ENCODE measurements at places on chromosomes 3 and 15.
A peak's percentile ranks its signal among the peaks of the same experiment; 100 is the strongest.

DNA sequence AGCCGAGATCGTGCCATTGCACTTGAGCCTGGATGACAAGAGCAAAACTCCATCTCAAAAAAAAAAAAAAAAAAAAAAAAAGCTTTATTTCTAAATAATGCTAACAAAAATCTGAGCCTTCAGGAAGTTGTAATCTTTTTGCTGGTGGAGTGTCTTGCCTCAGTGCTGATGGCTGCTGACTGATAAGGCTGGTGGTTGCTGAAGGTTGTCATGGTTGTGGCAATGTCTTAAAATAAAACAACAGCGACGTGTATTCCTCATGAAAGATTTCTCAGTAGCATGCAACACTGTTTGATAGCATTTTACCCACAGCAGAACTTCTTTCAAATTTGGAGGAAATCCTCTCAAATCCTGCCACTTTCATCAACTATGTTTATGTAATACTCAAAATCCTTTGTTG, 77.4 kb upstream of the PTPRG start:
- DNase-seq = no peak

DNA sequence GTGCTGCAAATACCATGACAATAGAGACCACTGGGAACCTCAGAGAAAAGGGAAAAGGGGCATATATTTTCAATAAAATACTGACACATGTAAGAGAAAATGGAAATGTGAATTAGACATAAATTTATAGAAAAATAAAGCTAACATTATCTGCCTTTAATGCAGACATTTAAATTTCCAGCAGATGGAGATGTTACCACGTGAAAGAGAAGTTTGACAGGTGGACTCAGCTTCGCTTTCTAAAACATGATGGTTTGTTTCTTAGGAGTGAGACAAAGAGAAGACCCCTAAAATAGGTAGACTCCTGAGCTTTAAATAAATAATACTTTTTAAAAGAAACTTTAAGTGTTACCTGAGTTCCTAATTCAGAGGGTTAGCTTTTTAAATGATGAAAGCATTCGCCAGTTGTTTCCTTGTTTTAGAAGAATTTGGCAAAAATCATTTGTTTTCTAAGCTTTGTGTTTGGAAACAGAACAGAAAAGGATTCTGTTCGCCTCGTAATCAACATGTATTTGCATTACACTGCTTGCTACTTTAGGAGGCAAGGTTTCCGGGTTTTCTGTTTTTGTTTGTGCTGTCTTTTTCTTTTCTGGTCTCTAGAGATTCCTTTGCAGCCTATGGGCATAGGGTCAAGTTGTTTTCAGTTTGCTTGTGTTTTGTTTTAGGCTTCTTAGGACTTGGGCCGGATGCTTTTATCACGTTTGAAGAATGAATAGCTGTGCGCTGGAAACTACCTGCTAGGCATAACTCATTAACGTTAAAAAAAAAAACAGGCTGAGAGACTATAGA, 271.4 kb downstream of the THSD4 start:
- no peak for DNase-seq

- DNase-seq = no peak
Observed at GRCh38 chr3:125325746-125326145, 49.4 kb downstream of the ZNF148 start.

GRCh38 chr3:60752809-60753208, 498.4 kb downstream of the FHIT start:
- DNase-seq = peak; percentile 48

DNA sequence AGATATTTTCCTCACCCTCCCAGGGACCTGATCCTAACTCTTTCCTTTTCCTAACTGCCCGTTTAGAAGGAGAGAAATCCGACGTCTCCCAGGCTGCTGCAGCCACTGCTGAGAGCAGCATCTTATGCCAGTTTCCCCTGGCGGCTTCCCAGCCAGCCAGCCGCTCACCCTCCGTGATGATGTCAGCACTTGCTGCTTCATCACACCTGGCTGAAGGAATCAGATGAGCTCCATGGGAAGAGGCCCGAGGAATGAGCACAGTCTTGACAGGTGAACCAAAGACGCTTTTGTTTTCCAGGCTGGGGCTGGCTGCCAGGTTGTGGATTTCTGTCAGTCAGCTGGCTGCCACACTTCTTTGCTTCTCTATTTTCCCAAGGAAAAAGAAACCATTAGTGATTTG, 445.1 kb upstream of the RBMS3 start:
- no peak for DNase-seq

- DNase-seq = peak; percentile 74
Observed at GRCh38 chr15:72491768-72492167, 17.6 kb downstream of the ARIH1 start.

DNA sequence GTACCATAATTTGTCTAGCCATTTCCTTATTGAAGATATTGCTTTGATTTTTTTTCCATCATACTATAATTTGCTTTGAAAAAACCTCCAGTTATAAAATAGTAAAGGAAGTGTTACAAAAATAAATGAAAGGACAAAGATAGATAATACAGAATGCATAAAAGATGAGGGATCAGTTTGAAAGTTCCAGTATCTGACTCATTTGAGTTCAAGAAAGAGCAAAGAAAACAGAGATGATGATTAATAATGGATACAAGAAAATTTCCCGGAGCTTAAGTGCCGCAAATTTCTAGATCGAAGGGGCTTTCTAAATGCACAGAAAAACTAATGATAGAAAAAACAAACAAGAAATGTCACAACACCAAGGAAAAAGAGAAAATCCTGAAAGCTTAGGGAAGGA, 4.3 kb downstream of the WDR48 start:
- DNase-seq = no peak

DNA sequence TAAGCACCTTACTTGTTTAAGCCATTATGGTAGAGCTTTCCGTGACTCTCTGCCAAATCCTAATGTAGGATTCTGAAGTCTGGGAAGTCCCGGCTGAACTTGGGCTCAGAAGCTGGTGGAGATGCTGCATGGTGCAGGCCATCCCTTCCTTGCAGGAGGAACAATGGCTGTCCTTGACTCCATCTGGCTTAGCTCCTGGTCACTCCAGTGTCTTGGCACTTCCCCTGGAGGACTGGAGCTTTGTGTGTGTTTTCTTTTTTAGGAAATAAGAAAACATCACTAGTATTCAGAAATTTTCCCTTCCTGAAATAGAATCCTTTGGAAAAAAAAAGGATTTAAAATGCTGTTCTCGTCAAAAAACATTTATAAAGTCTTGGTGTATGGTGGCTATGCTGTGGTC, 209.3 kb upstream of the ROPN1 start:
- no peak for DNase-seq

GRCh38 chr15:101004986-101005747, 86.0 kb downstream of the LRRK1 start:
- no peak for DNase-seq

GRCh38 chr15:44194323-44195150, 534 bp downstream of the FRMD5 start:
- DNase-seq = peak; percentile 83

DNA sequence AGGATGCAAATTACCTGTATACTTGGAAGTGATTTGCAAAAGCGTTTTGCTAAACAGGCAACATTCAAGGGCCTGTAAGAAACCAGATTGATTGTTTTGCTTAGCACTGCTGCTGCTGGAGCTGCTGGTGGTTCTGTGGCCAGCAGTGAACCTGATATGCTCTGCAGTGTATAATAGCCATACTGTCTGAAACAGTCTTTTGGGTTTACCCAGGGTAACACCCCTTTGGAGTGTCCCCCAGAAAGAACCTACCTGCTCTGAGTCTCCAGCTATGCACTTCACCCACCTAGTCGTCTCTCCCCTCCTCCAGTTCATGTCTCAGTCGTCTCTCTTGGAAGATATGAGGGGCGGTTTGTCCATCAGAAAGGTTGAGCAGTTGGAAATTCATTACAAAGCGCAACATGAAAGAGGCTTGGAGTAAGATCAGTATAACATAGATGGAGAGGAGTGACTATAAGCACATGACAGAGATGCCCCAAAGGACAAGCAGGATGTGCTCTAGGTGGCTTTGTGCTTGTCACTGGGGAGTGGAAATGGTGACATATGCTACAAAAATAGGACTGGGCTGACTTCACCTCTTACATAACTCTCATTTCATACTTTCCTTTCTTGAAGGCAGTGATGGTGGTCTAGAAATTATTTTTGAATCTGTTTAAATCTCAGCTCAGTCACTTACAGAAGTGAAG, 3.8 kb downstream of the MKRN2 start:
- DNase-seq = no peak

GRCh38 chr3:100650651-100651619, 41.5 kb downstream of the ADGRG7 start:
- peak; percentile 77 for DNase-seq

GRCh38 chr3:106364477-106364876, 495.7 kb upstream of the CBLB start:
- DNase-seq = no peak

DNA sequence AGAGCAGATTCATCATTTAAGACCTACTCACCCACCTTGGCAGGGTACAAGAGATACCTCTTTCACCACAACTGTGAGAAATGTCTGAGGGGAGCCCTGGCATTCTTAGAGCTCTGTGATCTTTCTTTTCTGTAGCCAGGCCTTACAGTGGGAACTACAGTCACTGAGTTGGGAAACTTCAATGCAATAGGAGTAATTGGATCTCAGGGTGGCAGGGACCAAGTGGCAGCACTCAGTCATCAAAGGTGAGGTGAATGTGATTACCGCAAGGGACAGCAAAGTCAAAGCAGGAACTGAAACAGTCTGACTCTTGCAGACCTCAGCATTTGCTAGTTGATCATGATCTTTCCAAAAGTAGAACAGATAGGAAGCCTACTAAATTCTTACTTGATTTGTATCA, 7.2 kb upstream of the MCF2L2 start:
- no peak for DNase-seq

- no peak for DNase-seq
Observed at GRCh38 chr15:93296759-93297500, 207.9 kb upstream of the RGMA start.

GRCh38 chr3:21747376-21747775, 3.6 kb downstream of the ZNF385D start:
- DNase-seq = peak; percentile 54

GRCh38 chr3:194083637-194084224, 52.2 kb upstream of the HES1 start:
- no peak for DNase-seq

- no peak for DNase-seq
Observed at GRCh38 chr3:173340626-173341025, 56.9 kb upstream of the NLGN1 start.

DNA sequence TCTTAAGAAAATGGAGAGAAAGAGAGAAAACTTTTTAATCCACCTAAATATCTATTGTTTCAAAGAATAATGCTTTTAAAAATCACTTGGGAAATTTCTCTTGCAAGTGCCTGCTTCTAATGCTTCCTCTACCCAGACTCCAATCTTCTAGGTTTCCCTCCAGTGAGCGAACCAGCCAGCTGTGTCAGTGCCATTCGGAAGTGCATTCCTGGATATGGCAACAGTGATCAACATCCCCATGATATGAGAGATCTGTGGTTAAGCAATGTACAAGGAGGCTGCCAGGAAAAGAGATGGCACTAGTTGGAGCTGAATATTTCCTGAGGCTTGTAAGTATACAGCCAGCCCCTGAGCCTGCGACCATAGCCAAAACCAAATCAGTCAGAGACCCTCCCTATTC, 53.3 kb upstream of the KCNMB2 start:
- peak; percentile 60 for DNase-seq

DNA sequence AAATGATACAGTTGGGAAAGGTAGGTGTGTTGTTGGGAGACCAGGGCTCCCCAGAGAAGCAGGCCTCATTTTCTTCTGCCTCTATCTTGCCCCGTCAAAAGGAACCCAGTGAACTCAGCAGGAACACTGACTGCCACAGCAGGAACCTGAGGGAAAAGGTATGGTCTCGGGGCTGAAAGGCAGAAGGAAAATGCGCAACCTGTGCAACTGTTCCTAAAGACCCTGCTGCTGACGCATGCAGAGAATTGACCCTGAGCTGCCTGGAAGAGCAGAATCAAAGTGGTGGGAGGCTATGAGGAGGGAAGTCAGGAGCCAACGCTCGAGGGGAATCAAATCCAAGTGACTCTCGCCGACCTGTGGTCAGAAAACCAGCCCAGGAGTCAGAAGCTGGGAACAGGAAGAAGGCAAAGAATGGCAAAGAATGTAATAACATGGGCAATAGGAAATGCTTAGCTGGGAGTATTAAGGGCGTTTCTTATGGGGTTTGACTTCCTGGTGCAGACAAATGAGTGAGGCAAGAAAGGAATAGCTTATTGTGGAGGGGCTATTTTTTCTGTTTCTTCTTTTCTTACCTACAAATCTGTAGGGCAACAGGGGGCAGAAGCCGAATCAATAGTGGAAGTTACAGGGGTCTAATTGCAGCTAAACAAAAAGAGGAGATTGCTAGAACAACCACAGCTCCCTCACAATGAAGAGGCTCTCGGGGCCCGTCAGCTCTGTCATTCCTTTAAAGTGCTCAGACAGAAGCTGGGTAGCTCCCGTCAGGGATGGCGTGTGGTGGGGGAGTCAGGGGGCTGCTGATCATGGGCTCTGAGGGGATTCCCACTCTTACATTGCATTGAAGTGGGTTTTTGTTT, 65.4 kb upstream of the DLG1 start:
- peak; percentile 20 for DNase-seq

DNA sequence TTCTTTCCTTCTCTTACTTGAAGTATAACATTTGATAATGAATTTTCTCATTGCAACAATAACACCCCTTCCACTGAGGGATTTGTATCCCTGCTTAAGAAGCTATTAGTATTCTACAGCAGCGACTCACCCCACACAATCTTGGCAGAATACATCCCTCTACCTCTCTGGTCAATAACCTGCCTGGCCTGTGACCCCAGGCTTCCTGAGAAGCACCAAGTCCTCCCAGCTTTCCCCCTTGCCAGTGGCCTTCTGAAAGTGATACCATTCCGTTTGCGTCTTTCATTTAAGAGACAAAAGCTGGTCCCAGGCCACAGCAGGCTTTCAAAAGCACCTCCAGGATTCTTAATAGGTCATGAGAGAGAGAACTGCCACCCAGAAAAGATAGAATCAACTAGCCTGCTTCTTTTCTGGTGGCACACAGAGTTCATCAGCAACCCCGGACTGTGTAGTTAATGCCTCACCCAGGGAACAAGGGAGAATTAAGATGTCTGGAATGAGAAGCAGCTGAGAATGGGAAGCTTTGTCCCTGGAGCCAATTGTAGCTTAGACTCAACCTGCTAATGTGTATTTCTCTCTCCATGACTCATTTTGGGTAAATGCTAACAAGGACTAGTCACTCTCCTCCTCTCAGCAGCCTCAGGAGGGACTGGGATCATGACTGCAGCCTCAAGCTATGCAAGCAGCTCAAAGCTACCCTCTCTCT, 101.0 kb upstream of the CPNE4 start:
- DNase-seq = peak; percentile 98

DNA sequence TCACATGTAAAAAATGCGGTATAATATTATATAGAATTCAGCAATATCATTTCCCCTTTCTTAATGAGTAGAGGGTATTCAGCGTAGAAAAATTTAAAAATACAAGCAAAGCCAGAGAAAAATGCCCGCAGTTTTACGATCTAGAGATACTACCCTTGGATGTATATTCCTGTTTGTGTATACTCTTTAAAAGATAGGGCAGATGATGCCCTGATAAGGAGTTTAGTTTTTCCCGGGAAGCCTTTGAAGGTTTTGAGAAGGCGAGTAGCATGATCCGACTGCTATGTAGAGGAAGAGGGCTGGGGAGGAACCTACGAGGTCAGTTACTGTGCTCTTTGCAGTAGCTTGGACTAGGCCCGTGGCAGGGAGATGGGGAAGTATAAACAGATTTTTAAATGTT, 1.2 kb downstream of the YEATS2 start:
- peak; percentile 47 for DNase-seq

- DNase-seq = no peak
Observed at GRCh38 chr3:40714771-40715345, 190.1 kb downstream of the ZNF621 start.
